ENCODE measurements at places on chromosomes 12 and 14.

DNA sequence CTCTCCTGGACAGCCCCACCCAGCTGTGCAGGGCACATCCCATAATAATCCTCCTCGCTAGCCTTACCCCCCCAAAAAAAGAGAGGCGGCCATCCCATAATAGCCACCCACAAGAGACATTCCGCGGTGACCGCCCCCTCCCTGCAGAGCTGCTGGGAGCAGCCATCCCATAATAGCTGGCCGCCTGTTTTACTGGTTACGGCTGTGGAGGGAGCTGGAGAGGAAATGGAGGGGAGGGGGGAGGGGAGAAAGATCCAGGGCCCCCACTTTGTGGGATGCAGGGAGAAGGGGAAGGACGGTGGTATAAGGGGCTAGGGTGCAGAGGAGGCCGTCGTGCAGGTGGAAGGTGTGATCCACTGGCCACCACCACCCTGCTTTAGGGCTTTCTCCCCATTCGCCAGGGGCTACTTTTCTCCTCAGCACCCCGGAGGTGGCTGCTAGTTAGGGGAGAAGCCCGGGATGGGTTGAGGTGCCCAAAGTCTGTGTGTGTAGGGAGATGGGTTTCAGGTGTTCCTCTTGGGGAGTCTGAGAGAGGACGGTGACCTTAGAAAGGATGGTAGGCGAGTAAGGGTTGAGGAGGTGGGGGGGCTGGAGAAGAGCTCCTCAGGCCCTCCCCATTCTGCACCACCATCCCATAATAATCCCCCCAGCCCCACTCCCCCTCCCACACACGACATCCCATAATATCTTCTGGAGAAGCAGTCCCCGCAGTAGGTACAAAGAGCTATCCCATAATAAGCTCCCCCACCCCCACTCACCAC lies 6.0 kb upstream of the CHD4 start:
- peak; percentile 65 for DNase-seq

GRCh38 chr12:119652665-119653064 lies 15.3 kb upstream of the PRKAB1 start:
- no peak for DNase-seq

DNA sequence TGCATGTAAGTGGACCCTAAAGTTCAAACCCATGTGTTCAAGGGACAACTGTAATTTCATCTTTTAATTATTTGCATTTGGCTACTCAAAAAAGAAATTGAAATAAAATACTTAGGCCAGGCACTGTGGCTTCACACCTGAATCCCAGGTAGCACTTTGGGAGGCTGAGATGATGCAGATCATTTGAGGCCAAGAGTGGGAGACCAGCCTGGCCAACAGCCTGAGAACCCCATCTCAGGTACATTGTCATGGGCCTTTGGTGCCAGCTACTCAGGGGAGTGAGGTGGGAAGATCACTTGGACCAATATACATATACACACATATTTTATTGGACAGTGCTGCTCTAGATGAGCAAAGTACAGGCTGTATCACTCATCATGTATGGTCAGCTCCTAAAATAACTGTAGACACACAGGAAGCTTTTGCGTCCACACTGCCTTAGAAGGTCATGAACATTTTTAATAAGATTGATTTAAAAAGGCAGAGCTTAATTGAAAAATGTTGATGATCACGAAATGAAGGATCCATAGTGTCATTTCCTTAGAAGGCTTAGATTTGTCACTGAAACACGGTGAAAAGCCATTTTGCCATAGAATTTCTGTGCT lies 2.5 kb upstream of the ZCCHC8 start:
- DNase-seq = no peak

GRCh38 chr14:65864984-65865383 lies 452.5 kb downstream of the FUT8 start:
- no peak for DNase-seq

- DNase-seq = no peak
Measured at GRCh38 chr12:112261559-112261958, 120.7 kb downstream of the HECTD4 start.

DNA sequence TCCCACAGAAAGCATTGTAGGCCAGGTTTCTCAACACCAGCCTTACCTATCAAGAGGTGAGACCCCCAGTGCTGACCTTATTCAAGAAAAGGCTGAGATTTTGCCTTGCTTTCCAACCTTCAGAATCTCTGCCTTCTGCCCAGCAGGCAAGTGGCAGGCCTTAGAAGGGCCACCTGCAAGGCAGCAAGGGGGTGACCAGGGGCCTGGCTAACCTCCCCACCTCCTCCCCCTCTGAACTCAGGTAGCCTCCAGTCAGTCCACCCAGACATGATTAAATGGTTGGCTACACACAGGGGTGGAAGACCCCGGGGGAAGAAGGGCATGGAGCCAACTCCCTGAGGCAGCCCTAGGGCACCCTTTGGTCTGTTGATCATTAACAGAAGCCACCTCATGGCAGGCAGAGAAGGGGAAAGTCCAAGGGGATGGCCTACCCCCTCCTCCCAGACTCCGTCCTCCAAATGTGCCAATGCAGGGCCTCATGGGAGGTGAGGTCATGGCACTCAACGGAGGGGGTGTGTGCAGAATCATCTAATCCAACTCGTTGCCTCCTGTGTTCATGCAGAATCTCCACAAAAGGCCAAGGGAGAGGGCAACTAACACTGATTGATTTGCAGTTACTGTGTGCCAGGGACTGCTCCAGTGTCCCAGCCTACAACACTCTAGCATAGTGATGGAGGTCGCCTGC lies 8.5 kb downstream of the ZFP36L1 start:
- peak; percentile 24 for DNase-seq

DNA sequence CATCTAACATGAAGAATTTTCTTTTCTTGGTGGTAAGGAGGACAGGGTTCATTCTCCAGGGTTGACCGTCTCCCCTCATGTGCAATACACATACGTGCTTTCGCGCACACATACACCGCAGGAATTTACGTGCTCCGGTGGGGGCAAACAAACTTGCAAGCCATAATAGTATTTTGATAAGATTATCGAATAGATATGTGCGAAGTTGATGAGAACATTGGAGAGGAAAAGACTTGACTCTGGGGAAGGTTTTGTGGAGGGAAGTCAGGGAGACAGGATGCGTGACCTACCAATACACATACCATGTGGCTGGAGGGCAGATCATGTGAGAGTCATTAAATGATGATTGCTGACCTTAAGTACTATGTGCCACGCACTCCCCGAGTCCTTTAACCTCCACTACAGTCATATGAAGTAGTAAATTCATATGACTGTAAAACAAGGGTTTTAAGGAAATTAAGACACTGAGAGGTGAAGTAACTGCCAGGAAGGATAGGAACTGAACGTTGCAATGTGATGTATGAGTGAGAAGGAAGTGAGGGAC lies 921 bp downstream of the RAD51B start:
- no peak for DNase-seq
